ENCODE measurements at places on chromosomes 7 and 10.

DNA sequence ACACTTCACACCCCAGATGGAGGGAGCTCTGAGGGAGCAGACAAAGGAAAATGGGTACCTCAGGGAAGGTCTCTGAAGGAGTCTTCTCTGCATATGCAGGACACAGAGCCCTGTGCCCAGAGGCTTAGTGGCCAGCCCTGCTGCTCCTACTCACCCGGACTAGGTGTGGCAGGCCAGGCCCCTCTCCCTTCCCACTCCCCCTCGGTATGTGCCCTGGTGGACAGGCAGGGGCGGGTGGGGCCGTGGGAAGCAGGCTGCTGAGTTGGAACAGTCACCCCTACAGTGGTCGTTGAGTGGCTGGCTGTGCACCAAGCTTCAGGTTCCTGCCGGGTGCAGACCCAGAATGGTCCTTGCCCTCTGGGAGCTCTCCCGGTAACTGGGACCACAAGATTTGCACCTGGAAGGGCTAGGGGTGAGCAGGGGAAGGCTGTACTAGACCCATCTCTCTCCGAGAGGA is 68.6 kb downstream of the ZMIZ1 start:
- DNase-seq = no peak

- peak; percentile 90 for DNase-seq
Observed at GRCh38 chr10:132307823-132308586, at the start of gene STK32C. STK32C (minus strand) TSS chr10:132307950; CDS start chr10:132307833, 117 bp downstream.

DNA sequence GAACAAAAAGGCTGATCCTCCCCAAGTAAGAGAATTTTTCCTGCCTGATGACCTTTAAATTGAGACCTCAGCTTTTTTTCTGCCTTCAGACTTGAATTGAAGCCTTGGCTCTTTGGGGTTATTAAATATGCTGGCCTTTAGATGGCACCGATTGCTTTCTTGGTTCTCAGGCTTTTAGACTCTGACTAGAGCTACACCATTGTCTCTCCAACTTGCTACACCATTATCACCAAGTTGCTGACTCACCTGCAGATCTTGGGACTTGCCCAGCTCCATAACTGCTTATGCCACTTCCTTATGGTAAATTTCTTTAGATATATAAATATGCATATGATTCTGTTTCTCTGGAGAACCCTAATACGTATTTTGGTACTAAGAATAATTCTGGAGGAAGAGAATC is 3.1 kb upstream of the ABCA13 start:
- peak; percentile 56 for DNase-seq

GRCh38 chr7:26398427-26398755 is 106.7 kb downstream of the SNX10 start:
- peak; percentile 38 for DNase-seq

- peak; percentile 77 for DNase-seq
Observed at GRCh38 chr7:29281782-29282541, 87.4 kb downstream of the CHN2 start.

GRCh38 chr10:47408606-47409005 is 24.5 kb upstream of the ZNF488 start:
- no peak for DNase-seq

DNA sequence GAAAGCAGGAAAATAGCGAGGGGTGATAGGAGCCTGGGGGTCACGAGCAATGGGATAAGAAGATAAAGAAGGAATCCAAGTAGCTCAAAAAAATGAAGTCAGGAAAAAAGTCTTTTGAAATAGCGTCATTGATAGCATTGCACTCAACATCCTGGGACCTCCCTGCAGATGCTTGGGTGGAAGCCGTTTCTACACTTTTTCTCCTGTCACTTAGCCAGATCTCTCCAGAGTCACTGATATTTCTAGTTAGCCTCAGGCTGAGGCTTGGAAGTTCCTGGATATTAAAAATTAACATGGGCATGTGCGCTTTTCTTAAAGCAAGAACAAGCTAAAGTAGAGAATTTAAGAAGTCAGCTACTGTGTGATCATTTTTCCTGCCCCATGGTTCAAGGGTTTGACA is 39.5 kb upstream of the CHST15 start:
- no peak for DNase-seq

- no peak for DNase-seq
Observed at GRCh38 chr7:1872191-1873069, 202.4 kb downstream of the ELFN1 start.

DNA sequence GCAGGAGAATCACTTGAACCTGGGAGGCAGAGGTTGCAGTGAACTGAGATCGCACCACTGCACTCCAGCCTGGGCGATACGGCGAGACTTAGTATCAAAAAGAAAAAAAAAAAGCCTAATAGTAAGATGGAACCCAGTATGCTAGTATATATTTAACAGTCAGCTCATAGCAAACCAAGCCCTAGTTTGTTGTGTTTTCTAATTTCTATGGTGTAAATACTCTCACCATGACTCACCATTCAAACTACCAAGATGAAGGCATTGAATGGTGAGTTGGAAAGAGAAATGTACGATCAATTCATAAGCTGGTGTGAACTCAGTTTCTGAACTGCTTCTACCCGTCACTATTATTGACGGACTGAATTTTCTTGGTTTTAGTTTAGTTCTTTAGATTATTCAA is 173.7 kb upstream of the KAT6B start:
- peak; percentile 7 for DNase-seq

GRCh38 chr7:149021725-149022062 is 6.6 kb downstream of the PDIA4 start:
- no peak for DNase-seq

- no peak for DNase-seq
Observed at GRCh38 chr10:63537536-63537935, 16.3 kb downstream of the REEP3 start.

DNA sequence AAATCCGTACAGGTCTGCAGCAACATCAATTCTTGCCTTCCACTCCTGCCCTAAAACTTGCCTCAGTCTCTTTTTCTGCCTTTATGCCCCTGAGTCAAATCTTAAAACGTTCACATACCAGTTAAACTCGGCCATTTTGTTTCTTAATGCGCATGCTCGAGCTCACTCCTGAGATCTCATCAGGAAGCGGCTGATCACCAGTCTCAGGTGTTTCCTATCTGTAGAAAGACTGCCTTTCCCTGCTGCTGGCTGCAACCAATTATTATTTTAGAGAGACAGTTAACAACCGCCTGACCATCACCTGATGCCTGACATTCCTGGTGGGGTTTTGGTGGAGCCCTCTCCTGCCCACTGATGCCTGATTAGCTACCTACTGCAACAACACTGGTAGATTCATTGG is 70.2 kb upstream of the TMEM140 start:
- DNase-seq = no peak

- DNase-seq = peak; percentile 91
Observed at GRCh38 chr10:69974551-69975155, 78.0 kb upstream of the MACROH2A2 start.
